ENCODE measurements at places on chromosomes 13 and 19. TPM values are rescaled to one million over a fixed set of nuclear protein-coding genes. Genes with fewer than 3 reads are reported as not detected.

DNA sequence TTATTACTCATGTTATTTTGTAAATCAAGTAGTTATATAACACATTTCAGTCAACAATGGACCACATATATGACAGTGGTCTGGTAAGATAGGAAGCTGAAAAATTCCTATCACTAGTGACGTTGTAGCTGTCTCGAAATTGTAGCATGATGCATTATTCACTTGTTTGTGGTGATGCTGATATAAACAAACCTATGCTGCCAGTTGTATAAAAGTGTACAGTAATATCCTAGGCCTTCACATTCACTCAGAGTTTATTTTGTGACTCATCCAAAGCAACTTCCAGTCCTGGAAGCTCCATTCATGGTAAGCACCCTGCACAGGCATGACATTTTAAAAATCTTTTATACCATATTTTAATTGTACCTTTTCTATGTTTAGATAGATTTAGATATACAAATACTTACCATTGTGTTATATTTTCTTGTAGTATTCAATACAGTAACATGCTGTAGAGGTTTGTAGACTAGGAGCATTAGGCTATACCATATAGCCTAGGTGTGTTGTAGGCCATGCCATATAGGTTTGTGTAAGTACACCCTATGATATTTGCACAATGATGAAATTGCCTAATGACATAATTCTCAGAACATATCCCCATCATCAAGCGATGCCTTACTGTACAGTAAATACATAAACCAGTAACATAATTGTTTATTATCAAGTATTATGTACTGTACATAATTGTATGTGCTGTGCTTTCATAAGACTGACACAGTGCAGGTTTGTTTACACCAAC, 49.3 kb downstream of the IFT88 start:
- peak; percentile 78 for DNase-seq

FARP1 gene
- polyA plus RNA-seq, result 21.0 TPM

- peak; percentile 81 for DNase-seq
Measured at GRCh38 chr13:47175172-47175866, 278.5 kb upstream of the HTR2A start.

TJP3 gene
- polyA plus RNA-seq, result not detected

DNA sequence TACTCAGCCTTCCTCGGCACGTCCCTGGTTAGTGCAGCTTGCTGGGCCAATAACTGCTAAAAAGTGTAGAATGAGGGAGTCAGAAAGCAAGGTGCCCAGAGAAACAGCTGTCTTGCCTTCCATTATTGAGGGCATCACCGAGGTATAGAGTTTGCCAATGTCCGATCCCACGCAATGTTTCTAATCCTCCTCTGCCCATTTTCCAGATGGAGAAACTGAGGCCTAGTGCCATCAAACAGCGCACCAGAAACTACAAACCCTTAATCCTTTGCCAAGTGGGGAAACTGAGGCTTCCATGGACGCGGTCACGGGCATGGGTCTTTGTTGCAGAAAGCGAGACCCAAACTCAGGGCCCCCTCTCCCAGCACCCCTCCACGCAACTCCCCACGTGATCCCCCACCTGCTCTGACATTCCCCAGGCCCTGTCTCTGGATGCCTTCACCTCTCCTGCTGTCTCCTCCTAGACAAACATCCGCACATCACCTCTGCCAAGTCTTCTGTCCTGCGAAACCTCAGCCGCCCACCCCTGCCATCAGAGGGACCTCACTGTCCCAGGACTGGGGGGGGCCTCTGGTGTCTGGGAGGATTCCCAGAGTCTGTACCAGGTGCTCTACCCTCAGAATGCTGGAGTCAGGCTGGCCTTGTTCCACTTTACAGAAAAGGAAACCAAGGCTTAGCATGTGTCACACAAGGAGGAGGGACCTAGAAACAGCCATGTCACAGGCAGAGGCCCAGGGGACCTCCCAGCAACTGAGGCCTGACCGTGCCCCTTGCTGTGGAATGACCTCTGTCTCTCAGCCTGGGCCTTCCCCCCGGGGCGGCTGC, 930 bp upstream of the PDE4C start:
- DNase-seq, result no peak

DNA sequence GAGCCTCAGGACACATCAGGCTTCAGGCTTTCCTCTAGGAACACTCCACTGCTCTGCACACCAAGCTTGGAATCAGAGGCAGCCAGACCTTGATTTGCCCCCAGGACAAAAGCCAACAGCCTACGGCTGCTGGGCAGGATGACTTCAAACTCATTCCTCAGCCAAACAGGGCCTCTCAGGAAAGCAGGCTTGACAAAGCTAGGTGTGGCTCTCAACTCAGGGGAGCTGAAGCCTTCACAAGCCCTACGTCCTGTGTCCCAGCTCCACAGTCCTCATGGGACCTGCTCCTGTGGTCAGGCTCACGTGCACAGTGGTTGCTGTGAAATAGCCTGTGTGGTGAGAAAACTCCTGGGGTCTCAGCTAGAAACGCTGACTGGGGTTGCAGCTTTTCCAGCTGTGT, 398.9 kb upstream of the ZNF507 start:
- no peak for DNase-seq

DNA sequence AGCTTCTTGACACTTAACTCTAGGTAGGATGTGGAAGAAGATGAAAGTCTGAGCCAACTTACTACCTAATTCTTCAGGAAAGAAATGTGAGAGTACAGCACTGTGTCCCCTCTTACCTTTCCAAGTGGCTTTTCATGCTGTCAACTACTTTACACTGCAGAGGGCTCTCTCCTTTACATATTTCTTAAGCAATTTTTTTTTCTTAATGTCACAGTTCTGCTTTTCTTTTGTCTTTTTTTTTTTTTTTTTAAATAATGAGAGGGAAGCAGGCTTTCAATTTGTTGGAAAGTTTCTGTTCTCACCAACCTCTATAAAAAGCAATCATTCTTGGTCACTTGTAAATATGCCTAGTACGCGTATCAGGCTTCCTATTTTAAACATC, 212.7 kb upstream of the MIR17HG start:
- no peak for DNase-seq

MBD3L2 gene
- polyA plus RNA-seq, result not detected

DNA sequence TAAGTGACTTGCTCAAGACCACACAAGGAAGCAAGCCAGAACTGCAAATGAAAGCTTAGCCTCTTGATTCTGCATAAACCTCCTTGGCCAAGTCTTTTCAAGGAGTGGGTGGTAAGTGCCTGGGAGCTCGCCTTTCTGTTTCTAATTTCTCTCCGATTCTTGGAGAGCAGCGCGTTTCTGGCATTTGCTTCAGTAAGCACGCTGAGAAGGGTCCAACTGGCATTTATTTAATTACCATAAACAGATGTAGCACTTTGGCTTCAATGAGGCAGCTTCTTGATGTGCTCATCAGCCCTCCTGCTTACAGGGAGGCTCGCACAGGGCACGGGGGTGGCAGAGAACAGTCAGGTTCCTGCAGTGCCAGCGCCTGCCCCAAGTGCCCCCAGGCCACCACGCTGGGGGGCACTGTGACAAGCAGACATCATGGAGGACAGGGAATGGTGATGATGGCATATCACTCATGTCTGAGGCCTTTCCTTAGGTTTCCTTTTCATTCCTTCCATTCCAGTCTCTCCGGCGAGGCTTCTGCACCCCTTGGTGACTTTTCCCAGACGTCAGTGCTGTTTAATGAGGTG, 13.3 kb downstream of the SIAH3 start:
- no peak for DNase-seq

DLEU7 gene
- polyA plus RNA-seq, result not detected

- DNase-seq, result no peak
Measured at GRCh38 chr19:35879770-35880317, 11.5 kb downstream of the APLP1 start.

GRCh38 chr13:41985788-41986508, 25.0 kb upstream of the VWA8 start:
- no peak for DNase-seq

DNA sequence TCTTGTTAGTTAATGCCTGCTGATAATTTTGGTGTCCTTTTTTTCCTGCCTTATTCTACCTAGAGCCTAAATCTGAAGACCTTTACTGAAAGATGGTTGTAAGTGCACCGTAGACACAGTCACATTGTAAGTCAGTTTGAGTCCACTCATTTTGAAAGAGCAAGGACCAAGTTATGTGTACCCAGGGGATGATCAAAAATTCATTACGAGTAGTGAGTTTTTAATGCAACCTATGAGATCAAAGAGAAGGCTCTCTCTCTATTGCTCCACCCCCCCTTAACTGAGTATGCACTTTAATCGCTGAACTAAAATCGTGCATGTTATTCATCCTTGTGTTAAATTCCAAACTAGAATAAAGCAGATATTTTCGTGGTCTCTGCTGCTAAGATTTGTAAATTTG, 1.8 kb downstream of the RAP2A start:
- no peak for DNase-seq

DOCK9 gene
- polyA plus RNA-seq, result 29.6 TPM

DNA sequence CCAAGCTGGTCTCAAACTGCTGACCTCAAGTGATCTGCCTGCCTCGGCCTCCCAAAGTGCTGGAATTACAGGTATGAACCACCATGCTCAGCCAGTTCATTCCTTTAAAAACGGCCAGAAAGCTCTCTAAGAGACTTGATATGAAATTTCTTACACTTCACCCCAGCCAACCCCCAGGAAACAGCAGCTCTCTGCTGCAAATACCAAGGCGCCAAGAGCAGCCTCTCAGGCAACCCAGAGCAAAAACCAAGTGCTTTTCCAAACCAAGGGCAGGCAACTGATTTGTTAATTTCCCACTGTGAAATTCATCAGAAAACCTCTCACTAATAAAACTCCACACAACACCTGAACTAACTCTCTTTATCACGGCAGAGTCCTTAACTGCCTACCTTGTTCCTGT, 44.9 kb downstream of the LATS2 start:
- DNase-seq, result no peak

CLC gene
- not detected for polyA plus RNA-seq

DNA sequence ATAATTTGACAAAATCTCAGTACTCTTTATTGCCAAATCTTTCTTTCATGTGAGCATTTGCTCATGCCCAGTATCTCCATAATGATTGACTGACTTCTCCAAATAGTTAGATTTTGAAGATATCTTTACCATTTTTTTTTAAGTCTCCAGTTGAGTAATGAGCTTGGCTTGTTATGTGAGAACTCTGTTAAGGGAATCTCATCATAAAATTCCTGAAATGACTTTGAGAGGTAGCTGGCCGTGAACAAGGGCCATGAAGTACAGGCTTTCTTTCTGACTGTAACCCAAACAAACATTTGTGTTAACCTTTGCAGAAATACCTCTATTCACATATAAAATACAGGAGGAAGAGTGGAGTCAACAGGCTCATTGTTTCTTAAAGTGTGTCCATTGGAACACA, 449.7 kb downstream of the IRS2 start:
- DNase-seq, result peak; percentile 53

- no peak for DNase-seq
Measured at GRCh38 chr13:66391322-66391721, 838.8 kb downstream of the PCDH9 start.

DNA sequence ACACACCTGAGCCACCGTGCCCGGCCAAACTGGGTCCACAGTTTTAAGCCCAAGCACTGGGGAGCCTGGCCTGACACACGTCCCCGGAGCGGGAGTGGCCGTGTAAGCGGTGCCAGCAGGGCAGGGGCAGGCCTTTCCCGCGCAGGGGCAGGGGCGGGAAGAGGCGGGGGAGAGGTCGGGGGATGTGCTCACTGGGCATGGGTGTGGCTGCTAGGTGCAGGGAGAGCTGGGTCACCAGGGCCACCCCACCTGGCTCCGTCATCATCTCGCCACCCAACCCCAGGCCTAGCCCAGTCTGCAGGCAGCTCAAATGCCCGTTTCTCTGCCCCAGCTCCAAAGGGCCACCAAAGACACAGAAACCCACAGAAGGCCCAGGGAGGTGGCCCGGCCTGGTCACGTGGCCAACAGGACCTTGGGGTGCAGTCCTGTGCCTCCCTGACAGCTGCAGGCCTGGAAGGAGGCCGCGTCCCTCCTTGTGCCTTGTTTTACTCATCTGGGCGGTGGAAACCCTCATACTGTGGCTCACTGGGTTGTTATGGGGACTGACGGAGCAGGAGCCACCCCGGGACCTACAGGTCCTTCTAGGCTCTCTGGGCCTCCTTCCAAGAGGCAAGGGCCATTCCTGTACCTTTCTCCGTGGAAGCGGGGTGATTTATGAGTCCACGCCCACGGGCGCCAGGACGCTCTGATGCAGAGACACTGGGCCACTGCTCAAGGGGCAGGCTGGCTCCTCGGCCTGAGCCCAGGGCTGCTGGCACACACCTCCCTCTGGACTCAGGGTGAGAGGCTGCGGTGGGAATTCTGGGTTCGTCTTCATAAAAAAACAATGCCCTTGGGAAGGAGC, 27.7 kb downstream of the MAP2K2 start:
- DNase-seq, result no peak

DNA sequence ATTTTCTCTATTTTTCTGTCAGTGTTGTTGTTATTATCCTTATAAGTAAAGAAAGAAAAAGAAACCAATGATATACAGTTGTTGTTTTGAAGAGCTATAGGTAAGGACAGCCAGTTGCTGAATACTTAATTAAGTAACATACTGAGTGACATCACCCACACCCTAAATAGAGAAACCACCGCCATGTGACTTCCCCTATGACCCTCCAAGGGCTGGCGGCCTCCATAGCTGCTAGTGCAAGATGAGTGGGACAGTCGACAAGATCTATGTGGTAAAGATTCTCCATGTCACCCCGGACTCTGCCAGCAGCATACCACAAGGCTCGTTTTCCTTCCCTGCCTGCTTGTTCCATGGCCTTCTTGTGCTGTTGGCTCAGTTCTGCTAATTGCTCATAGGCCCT, 221.1 kb downstream of the DNAJC15 start:
- DNase-seq, result no peak

- no peak for DNase-seq
Measured at GRCh38 chr19:13990085-13990484, 16.0 kb downstream of the RFX1 start.

GRCh38 chr19:46704379-46705076, 12.4 kb downstream of the PRKD2 start:
- no peak for DNase-seq

- DNase-seq, result no peak
Measured at GRCh38 chr13:41294914-41295313, 16.2 kb upstream of the NAA16 start.

GRCh38 chr19:18868380-18869022, 27.5 kb downstream of the CERS1 start:
- DNase-seq, result no peak

DNA sequence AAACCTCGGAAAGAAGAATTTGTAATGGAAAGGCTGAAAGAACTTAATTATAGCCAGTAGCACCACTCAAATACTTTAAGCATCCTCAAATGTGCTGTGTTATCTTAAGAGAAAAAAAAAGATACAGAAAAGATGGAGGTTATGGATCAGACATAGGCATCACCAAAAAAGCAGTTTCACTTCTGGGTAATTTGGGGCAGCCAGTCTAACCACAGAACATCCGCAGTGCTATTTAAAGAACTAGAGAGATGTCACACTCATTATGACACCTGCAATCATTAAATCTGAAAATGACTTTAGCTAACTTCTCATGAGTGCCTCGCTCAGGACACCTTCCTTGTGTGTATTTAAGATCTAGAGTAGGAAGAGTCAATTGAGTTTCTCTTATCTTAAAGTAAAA, 211.8 kb downstream of the RBM26 start:
- DNase-seq, result no peak

ZNF177 gene
- 0.53 TPM for polyA plus RNA-seq

DNA sequence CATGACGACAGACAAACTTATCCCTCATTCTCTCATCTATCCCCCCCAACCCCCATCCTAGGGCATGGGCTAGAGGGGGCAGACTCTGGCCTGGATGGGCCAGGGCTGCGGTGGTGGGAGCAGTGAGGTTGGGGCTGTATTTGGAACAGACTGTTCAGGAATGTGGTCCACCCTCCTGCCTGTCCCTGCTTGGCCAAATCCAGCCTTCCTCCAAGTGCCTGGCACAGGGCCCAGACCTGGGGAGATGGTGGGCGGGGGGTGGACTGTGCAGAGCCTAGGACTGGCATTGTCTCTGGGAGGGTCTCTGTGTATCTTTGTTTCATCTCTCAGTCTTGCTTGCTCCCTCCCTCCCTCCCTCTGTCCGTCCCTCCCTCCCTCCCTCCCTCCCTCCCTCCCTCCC, 14.2 kb downstream of the EGLN2 start:
- no peak for DNase-seq
